ENCODE measurements at places on chromosomes 2 and 18. TPM values are rescaled to one million over a fixed set of nuclear protein-coding genes. Genes with fewer than 3 reads are reported as not detected.

Gene PROM2
- 0.40 TPM for total RNA-seq

Gene LDLRAD4
- total RNA-seq: 32.5 TPM

Gene LYG1
- 1.2 TPM for total RNA-seq

Gene PLEKHH2
- 0.53 TPM for total RNA-seq

Gene OSBPL1A
- total RNA-seq: 1.4 TPM

Gene RGPD5
- 20.2 TPM for total RNA-seq

Gene KLHL30
- total RNA-seq: not detected

Gene TANK
- total RNA-seq: 75.7 TPM

Gene LAMA1
- not detected for total RNA-seq

Gene UGT1A4
- total RNA-seq: not detected

Gene TMEFF2
- total RNA-seq: not detected

Gene KCNJ13
- total RNA-seq: not detected

Gene RNF125
- 34.1 TPM for total RNA-seq

Gene IL36G
- total RNA-seq: not detected

Gene CYP27A1
- total RNA-seq: not detected

Gene TMEM169
- total RNA-seq: 3.0 TPM

Gene MFSD6
- total RNA-seq: 40.3 TPM

Gene KLHL41
- total RNA-seq: not detected

Gene ZNF804A
- not detected for total RNA-seq

Gene GRP
- total RNA-seq: not detected
